ENCODE measurements at places on chromosomes 16 and 17.

- no peak overlapping the region for H3K4me3 ChIP-seq
- H3K27ac ChIP-seq, result no peak overlapping the region
- no peaks in the 10 kb centered on the region for H3K4me1 ChIP-seq
- DNase-seq, result no peak
- no peaks in the 10 kb centered on the region for H3K36me3 ChIP-seq
Measured at GRCh38 chr17:68627956-68628575, 26.9 kb upstream of the FAM20A start.

DNA sequence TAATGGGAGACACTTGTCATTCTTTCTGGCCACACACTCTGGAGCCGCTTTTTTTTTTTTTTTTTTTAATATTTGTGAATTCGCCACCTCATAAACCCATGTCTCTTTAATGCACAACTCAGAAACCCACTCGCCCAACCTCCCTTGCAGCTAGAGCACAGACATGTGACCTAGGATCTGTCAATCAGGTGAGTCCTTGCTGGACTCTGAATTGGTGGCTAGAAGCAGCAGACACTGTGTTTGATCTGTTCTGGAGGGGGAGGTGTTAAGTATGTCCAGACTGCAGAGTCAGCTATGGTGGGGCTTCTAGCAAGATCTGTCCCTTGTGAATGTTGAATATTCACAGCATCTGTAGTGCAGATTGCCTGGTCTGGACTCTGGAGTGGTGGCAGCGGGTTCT lies 112.1 kb downstream of the PRKCB start:
- H3K27me3 ChIP-seq, result no peaks in the 10 kb centered on the region
- H3K4me1 ChIP-seq, result peaks cover 89% of the 10 kb centered on the region
- H3K4me3 ChIP-seq, result no peak overlapping the region
- peaks cover 32% of the 10 kb centered on the region for H3K36me3 ChIP-seq

- peaks cover 5% of the 10 kb centered on the region for H3K27me3 ChIP-seq
- peak overlapping the region; percentile 91 for H3K27ac ChIP-seq
- DNase-seq, result no peak
- peak overlapping the region; percentile 73 for H3K4me3 ChIP-seq
- peaks cover 68% of the 10 kb centered on the region for H3K36me3 ChIP-seq
- H3K4me1 ChIP-seq, result peaks cover 75% of the 10 kb centered on the region
Measured at GRCh38 chr16:89485701-89486246, 4.6 kb downstream of the ANKRD11 start.

- DNase-seq, result no peak
- H3K36me3 ChIP-seq, result no peaks in the 10 kb centered on the region
- H3K27me3 ChIP-seq, result peaks cover 7% of the 10 kb centered on the region
- H3K27ac ChIP-seq, result no peak overlapping the region
Measured at GRCh38 chr17:11720816-11721215, 122.5 kb downstream of the DNAH9 start.

- no peak overlapping the region for H3K27ac ChIP-seq
- H3K36me3 ChIP-seq, result no peaks in the 10 kb centered on the region
- no peak overlapping the region for H3K4me3 ChIP-seq
Measured at GRCh38 chr17:13544292-13544691, 57.4 kb downstream of the HS3ST3A1 start.

- DNase-seq, result no peak
- no peaks in the 10 kb centered on the region for H3K4me1 ChIP-seq
- no peaks in the 10 kb centered on the region for H3K36me3 ChIP-seq
- no peak overlapping the region for H3K27ac ChIP-seq
- H3K4me3 ChIP-seq, result no peak overlapping the region
Measured at GRCh38 chr17:75552425-75553294, 27.2 kb downstream of the LLGL2 start.

DNA sequence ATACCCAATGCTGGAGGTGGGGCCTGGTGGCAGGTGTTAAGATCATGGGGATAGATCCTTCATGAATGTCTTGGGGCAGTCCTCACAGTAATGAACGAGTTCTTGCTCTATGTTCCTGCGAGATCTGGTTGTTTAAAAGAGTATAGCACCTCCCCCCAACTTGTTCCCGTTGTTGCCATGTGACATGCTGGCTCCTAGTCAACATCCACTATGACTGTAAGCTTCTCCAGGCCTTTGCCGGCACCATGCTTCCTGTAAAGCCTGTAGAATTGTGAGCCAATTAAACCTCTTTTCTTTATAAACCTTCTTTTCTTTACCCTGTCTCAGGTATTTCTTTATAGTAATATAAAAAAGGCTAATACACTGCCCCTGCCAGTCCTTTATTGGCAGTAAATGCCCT lies 33.3 kb downstream of the RANBP10 start:
- peaks cover 4% of the 10 kb centered on the region for H3K4me1 ChIP-seq
- no peak for DNase-seq
- no peaks in the 10 kb centered on the region for H3K27me3 ChIP-seq
- H3K4me3 ChIP-seq, result no peak overlapping the region

- H3K27ac ChIP-seq, result no peak overlapping the region
- H3K4me1 ChIP-seq, result peaks cover 8% of the 10 kb centered on the region
- peaks cover 2% of the 10 kb centered on the region for H3K36me3 ChIP-seq
- no peaks in the 10 kb centered on the region for H3K27me3 ChIP-seq
- H3K4me3 ChIP-seq, result no peak overlapping the region
- DNase-seq, result no peak
Measured at GRCh38 chr17:42585353-42585752, 7.8 kb upstream of the PSMC3IP start.

DNA sequence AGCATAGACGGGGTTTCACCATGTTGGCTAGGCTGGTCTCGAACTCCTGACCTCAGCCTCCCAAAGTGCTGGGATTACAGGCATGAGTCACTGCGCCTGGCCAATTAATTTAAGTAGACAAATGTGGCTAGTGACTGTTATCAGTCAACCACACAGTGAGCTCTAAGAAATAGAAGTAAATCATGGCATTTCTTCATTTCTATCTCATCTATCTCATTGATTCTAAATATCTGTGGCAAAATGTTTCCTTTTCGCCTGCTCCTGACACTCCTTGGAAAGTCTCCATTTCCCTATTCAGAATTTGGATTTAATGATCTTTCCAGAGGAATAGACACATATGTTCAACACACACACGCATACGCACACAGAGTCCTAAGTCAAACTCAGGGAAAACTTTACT lies 81.3 kb downstream of the HIC1 start:
- peaks cover 24% of the 10 kb centered on the region for H3K4me1 ChIP-seq
- H3K4me3 ChIP-seq, result no peak overlapping the region
- no peak overlapping the region for H3K27ac ChIP-seq

- peaks cover 47% of the 10 kb centered on the region for H3K4me1 ChIP-seq
- DNase-seq, result no peak
Measured at GRCh38 chr16:30379158-30379783, 3.1 kb downstream of the SEPTIN1 start.

DNA sequence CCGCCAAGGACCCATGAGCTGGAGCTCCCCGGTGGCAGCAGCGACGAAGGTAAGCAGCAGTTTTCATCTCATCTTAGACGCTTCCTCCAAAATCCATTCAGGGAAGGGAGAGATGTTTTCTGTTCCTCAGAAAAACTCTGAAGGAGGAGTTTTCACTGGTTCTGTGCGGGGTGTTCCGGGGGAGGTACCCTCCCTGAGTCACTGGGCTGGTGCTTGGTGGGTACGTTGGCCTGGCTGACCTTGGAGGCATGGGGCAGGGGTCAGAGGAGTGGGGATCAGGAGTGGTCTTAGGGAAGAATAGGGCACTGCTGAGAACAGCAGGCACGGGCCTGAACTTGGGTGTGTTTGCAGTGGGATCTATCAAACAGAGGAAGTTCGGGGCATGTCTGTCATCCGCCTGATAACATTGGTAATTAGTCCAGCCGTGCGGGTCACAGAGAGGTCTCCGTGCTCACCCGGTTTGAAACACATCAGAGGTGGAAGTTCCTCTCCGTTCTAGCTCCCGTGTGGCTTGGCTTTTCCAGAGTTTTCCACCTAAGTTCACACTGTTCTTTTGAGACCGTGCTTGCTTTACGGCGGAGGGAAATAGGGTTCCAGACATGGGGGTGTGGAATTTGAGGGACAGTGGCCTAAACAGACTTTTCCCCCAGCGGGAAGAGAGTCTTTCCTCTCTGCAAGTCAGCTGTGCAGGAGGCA lies 59.6 kb upstream of the CIBAR2 start:
- peaks cover 4% of the 10 kb centered on the region for H3K4me1 ChIP-seq
- H3K36me3 ChIP-seq, result no peaks in the 10 kb centered on the region
- H3K27me3 ChIP-seq, result peaks cover 79% of the 10 kb centered on the region
- H3K4me3 ChIP-seq, result no peak overlapping the region

GRCh38 chr17:70053241-70054234 lies 21.5 kb upstream of the KCNJ16 start:
- no peaks in the 10 kb centered on the region for H3K27me3 ChIP-seq
- H3K4me3 ChIP-seq, result no peak overlapping the region
- no peaks in the 10 kb centered on the region for H3K4me1 ChIP-seq

DNA sequence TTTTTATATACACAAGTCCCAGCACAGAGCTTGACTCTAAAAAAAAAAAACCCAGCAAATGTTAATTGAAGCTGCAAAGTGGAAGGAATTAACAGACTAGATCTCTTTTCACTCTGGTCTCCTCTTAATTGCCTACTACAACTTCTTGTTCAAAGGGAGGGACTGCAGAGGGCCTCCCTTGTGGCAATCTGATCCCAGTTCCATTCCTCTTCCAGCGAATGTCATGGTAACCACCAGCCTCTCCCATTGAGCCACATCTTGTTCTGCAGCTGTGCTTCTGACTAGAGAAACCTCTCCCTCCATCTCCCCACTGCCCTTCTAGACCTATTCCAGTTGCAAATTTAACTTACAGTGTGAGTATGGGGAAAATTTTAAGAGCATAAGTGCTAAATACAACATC lies 5.9 kb downstream of the SUPT6H start:
- no peak for DNase-seq
- H3K27ac ChIP-seq, result no peak overlapping the region
- no peaks in the 10 kb centered on the region for H3K27me3 ChIP-seq

DNA sequence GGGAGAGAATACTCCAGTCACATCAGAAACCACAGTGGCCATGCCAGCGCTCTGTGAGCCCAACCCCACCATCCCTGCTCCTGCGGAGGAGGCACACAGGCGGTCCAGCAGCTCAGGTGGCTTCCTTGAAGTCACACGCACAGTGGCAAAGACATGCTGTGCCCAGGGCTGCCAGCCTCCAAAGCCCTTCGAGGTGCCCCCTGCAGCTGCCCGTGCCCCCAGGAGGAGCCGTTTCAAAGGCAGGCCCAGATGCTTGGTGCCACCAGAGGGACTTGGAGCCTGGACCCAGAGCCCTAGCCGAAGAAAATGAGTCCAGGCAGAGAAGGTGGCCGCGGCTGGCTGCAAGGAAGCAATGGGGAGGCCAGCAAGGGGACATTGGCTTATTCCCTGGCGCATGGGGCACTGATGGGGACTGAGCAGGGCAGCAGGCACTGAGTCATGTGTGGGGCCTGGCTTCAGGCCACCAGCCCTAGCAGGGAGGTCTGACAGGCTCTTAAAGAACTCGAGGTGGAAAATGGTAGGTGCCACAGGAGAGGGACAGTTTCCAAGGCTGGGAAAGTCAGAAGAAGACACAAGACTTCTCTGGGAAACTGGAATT lies 17.2 kb upstream of the CACNG1 start:
- no peak overlapping the region for H3K4me3 ChIP-seq
- H3K27ac ChIP-seq, result no peak overlapping the region
- no peaks in the 10 kb centered on the region for H3K36me3 ChIP-seq
- no peaks in the 10 kb centered on the region for H3K4me1 ChIP-seq
- no peak for DNase-seq

GRCh38 chr16:81814751-81815428 lies 35.8 kb downstream of the PLCG2 start:
- peaks cover 2% of the 10 kb centered on the region for H3K36me3 ChIP-seq
- peaks cover 11% of the 10 kb centered on the region for H3K4me1 ChIP-seq
- no peak for DNase-seq
- H3K27ac ChIP-seq, result no peak overlapping the region
- H3K27me3 ChIP-seq, result peaks cover 5% of the 10 kb centered on the region

- H3K4me3 ChIP-seq, result no peak overlapping the region
- peaks cover 24% of the 10 kb centered on the region for H3K36me3 ChIP-seq
- DNase-seq, result no peak
Measured at GRCh38 chr17:7019839-7020519, 2.9 kb upstream of the BCL6B start.

DNA sequence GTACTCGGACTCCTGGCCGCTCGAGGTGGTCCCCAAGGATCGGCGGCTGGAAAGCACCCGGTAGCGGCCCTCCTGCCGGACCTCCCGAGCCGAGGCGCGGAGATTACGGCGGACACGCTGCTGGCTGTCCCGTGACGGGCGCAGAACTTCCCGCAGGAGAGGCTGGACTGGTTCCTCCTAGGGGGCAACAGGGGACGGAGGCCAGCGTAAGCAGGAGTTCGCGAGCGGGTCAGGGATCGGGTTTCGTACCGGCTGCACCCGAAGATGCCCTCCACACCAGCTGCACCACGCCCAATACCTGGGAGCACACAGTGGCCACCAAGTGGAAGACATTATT lies 341 bp downstream of the SLC7A6OS start:
- no peak for DNase-seq
- H3K27ac ChIP-seq, result peak overlapping the region; percentile 95

- DNase-seq, result no peak
- no peaks in the 10 kb centered on the region for H3K36me3 ChIP-seq
- peak overlapping the region; percentile 65 for H3K4me3 ChIP-seq
- H3K27ac ChIP-seq, result peak overlapping the region; percentile 84
Measured at GRCh38 chr16:89506113-89506504, 2.1 kb upstream of the SPG7 start.

- no peak overlapping the region for H3K4me3 ChIP-seq
- H3K4me1 ChIP-seq, result no peaks in the 10 kb centered on the region
- no peak overlapping the region for H3K27ac ChIP-seq
- DNase-seq, result no peak
- no peaks in the 10 kb centered on the region for H3K36me3 ChIP-seq
- peaks cover 3% of the 10 kb centered on the region for H3K27me3 ChIP-seq
Measured at GRCh38 chr17:79568661-79569060, 42.2 kb downstream of the RBFOX3 start.

- H3K36me3 ChIP-seq, result peaks cover 2% of the 10 kb centered on the region
- DNase-seq, result no peak
- H3K27me3 ChIP-seq, result no peaks in the 10 kb centered on the region
- no peak overlapping the region for H3K4me3 ChIP-seq
Measured at GRCh38 chr16:68991075-68991474, 114.4 kb upstream of the HAS3 start.

DNA sequence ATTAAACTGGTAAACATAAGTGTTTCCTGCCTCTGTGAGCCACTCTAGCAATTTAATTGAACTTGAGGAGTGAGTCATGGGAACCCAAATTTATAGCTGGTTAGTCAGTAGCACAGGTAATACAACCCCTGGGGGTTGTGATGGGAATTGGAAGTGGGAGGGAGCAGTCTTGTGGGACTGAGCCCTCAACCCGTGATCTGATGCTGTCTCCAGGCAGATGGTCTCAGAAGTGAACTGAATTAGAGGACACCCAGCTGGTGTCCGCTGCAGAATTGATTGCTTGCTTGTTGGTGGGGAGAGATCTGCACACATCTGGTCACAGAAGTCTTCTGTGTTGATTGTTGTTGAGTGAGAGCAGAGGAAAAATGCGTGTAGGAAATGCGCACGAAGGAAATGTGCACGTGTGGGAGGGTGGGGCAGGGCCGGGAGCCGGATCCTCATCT lies 7.7 kb upstream of the ST6GALNAC2 start:
- H3K27me3 ChIP-seq, result peaks cover 30% of the 10 kb centered on the region
- H3K36me3 ChIP-seq, result no peaks in the 10 kb centered on the region
- H3K27ac ChIP-seq, result no peak overlapping the region
- DNase-seq, result no peak
- no peak overlapping the region for H3K4me3 ChIP-seq
